ENCODE measurements at places on chromosomes 12 and 14. TPM values are rescaled to one million over a fixed set of nuclear protein-coding genes. Genes with fewer than 3 reads are reported as not detected.

Gene MGP
- total RNA-seq = not detected

Gene TSPAN19
- total RNA-seq = not detected

Gene RNASE7
- not detected for total RNA-seq

Gene DLK1
- 0.39 TPM for total RNA-seq

Gene KRT6C
- not detected for total RNA-seq

Gene NEK9
- 26.7 TPM for total RNA-seq

Gene CRIP2
- total RNA-seq = 199 TPM

Gene RAPGEF3
- 0.45 TPM for total RNA-seq

Gene BDKRB2
- 1.1 TPM for total RNA-seq

Gene OR8S1
- total RNA-seq = not detected

Gene TMTC3
- 9.8 TPM for total RNA-seq

Gene IL31
- total RNA-seq = not detected

Gene TAPBPL
- 3.5 TPM for total RNA-seq

Gene MFAP5
- not detected for total RNA-seq

Gene SERPINA6
- 0.81 TPM for total RNA-seq

Gene CEBPE
- not detected for total RNA-seq

Gene DNAJC22
- 23.4 TPM for total RNA-seq

Gene CLEC6A
- not detected for total RNA-seq

Gene EFS
- not detected for total RNA-seq

Gene COX8C
- not detected for total RNA-seq

Gene HHIPL1
- 0.16 TPM for total RNA-seq

Gene SIX4
- 1.7 TPM for total RNA-seq

Gene KRT83
- 6.0 TPM for total RNA-seq

Gene CSRP2
- 20.7 TPM for total RNA-seq

Gene BMAL2
- 16.1 TPM for total RNA-seq

Gene DMAC2L
- 14.7 TPM for total RNA-seq

Gene OR4E2
- total RNA-seq = not detected

Gene GYS2
- total RNA-seq = not detected

Gene TDG
- 29.9 TPM for total RNA-seq

Gene ZC3H10
- total RNA-seq = 3.8 TPM

Gene MYF5
- not detected for total RNA-seq

Gene SDR9C7
- not detected for total RNA-seq

Gene ABCC9
- 0.08 TPM for total RNA-seq

Gene KLRC3
- 0.53 TPM for total RNA-seq

Gene TMEM132D
- not detected for total RNA-seq

Gene KCNJ8
- total RNA-seq = 0.57 TPM

Gene ZNF385A
- total RNA-seq = 21.2 TPM

Gene SMIM41
- total RNA-seq = not detected

Gene SLCO1A2
- total RNA-seq = not detected

Gene VCPKMT
- 9.6 TPM for total RNA-seq

Gene APPL2
- 18.8 TPM for total RNA-seq

Gene DPF3
- total RNA-seq = 0.29 TPM
